ENCODE measurements at places on chromosomes 1 and 21.

DNA sequence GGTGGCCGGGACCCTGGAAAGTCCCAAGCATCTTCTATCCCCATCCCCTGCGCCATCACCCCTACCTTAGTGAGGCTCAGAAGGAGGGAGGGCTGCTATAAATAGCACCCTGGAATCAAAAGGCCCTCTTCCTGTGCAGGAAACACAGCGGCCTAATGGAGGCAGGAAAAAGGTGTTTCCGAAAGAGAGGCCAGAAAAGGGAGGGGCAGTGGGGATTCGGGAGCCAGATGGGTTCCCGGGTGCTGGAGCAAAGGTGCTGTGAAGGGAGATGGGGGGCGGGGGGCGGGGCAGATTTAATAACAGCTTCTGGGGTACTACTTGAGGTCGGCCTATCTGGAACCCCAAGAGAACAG is 16.6 kb downstream of the NAV1 start:
- no peak for DNase-seq

GRCh38 chr1:38296047-38296446 is 249.5 kb upstream of the POU3F1 start:
- DNase-seq: no peak

GRCh38 chr1:44654621-44655187 is 19.6 kb downstream of the TMEM53 start:
- no peak for DNase-seq

DNA sequence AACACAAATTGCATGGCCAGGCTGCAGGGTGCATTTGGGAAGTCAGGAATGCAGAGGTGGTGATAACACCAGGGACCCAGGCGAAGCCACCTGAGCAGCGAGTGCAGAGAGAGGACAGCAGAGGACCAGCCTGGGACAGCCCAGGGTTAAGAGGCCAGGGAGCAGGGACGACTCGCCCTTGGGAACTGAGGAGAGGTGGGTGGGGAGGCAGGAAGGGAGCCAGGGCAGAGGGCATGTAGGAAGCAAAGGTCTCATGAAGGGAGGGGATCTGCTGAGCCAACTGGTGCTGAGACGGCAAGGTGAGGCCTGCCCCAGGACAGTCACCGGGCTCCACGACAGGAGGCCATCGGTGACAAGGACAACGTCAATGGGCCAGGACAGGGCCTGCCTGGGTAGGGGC is 16.4 kb downstream of the KIF17 start:
- no peak for DNase-seq

DNA sequence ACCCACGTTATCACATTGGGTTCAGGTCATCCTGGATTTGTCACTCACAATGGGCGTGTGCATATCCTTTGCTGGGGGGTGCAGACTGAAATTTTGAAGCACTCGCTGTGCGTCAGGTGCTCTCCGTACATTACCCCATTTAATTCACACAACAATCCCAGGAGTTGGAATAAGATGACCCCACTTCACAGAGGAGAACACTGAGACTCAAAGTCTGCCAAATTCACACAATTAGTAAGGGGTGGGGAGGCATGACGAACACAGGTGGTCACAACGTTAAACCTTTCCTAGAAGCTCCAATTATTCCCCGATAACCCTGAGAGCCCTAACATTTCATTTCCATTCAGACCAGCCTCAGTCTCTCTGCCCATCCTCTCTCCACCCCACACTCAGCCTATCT is 3.8 kb upstream of the S100A2 start:
- DNase-seq: no peak

DNA sequence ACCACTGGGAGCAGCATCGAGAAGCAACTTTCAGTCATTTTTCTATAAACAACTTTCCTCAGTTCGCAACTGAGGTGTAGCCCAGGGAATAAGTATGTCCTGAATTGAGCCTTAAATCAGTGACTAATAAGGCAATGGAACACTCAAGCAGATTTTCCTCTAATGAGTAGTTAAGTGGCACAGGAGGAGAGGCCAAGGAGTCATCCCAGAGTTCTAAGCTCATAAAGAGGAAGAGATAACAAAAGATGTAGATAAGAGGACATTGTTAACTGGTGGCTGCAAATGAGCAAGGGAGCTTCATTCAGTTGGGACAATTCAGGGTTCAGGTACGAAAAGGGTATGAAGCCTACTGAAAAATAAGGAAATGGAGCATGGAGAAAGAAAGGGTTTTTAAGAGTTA is 64.5 kb downstream of the LRRC40 start:
- peak; percentile 5 for DNase-seq

GRCh38 chr21:38349111-38349746 is 92.4 kb downstream of the KCNJ15 start:
- DNase-seq: peak; percentile 58

DNA sequence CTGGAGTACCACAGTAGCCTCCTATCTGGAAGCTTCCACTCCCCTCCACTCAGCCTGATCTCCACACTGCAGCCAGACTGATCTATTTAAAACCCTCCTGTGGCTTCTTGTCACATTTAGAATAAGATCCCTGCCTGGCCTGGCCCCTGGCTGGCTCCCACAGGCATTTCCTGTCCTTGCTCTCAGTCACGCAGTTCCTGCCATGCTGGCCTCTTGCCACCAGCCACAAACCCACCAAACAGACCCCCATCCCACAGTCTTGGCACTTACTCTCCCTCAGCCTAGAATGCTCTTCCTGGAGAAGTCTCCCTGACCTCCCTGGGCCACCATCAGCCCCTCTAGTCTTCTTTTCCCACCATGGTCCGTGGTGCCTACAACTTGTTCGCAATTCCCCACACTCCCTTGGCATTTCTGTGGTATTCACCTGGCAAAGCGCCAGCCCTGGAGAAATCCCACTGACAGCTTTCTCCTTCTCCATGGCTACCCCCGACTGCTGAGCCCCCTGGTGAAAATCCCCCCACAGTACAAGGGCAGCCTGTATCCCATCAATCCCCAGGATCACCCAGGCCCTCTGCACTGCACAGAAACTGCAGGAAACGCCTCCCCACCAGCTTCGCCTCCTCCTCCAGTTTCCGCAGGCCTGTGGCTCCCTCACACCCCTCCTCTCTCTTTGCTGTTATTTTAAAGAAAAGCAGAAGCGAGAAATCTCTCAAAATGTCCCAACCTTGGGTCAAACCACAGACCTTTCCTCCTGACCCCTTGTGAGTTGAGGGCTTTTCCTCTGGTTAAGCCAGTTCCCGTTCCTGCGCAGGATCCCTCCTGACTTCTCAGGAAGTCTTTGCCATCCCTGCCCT is 94.5 kb downstream of the SYT2 start:
- no peak for DNase-seq

DNA sequence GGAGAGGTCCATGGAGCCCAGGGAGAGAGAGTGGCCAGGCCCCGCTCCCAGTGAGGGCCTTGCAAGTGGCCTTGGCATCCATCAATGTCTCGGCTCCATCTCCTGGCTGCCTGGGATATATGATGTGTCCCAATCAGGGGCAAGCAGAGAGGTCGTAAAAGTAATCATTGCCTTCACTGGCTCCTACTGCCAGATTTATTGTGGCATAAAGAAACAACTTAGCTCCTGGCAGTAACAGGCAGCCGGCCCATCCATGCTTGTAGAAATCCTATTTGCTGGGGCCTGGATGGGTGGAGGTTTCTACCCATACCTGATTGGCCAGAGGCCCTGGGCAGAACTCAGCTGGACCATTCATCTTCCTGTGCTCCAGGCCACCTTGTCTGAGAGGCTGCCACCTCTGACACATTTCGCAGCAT is 272.6 kb downstream of the MATN1 start:
- no peak for DNase-seq

DNA sequence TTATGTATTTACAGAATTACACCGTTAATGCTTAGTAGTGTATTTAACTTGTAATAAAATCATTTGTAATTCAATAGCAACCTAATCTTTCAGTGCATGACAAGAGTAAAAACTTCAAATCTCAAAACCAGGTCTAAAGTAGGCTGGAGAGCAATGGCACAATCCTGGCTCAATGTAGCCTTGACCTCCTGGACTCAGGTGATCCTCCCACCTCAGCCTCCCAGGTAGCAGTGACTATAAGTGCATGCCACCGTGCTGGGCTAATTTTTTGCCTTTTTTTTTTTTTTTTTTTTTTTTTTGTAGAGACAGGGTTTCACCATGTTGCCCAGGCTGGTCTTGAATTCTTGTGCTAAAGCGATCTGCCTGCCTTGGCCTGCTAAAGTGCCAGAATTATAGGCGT is 11.3 kb downstream of the IPP start:
- no peak for DNase-seq

DNA sequence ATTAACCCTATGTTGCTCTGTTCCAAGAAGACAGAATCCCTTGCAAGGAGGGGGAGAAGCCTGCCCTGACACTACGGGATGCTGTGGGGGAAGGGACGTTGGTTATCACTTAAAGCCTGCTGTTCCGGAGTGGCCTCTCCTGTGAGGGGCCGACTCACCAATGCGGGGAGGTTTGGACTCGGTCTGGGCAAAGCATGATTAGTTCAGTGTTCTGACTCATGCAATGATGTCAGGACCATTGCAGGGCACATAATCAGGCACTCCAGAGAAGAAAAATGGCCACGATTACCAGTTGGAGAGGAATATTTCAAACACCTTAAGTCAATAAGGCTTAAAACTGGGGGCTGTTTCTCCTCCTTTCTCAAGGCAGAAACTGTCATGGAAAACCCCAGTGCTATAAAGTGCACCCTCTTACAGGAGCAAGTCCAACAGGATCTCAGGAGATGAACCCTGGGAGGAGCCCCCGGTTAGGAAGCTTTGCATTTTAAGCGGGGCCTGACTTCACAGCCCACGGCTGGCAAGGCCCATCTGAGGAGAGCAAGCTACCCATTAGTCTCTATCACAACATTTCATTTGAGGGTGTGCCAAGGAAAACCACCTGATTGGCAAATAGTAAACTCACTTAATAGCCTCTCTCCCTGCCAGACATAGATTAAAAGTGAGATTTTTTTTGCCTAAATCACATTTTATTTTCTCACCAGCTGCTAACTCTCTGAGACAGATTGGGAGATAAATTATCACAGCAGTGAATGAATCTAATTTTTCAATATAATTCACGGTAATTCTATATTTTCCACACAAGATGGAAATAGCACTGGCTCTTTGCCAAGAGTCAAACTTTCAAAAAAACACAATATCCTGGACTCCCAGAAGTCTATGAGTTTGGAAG is 202.5 kb downstream of the C1orf94 start:
- no peak for DNase-seq

DNA sequence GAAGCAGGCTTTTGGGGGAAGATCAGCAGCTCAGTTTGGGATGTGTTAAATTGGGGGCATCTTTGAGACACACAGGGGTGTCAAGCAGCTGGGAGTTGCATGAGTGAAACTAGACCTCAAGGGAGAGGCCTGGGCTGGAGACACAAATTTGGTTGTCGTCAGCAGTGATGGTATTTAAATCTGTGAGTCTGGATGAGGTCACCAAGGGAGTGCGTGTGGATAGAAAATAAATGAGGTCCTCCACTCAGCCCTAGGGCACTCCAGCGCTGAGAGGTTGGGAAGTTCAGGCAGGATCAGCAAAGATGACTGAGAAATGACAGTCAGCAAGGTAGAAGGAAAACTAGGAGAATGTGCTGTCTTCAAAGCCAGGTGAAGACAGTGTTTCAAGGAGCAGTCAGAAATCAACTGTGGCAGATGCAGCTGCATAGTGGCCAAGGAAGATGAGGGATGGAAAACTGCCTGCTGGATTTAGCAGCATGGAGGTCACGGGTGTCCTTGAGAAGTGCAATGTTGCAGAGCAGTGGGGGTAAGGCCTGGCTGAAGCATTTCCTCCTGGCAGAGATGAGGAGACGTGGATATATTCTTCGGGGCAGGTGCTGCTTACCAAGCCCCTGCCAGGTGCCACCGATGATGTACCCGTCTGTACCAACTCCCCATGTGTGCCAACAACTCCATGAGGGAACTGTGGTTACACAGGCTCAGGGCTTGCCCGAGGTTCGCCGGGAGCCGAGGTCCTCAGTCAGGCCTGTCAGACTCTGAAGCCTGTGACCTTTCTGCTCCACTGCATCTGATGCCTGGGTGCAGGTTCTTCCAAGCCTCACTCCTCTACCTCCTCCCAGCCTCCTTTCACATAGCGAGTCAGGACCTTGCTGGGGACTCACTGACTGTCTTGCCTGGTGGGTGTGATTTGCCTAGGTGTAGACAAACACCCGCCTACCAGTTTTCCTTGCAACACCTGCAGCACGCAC is 11.3 kb downstream of the MAP7D1 start:
- DNase-seq: no peak

DNA sequence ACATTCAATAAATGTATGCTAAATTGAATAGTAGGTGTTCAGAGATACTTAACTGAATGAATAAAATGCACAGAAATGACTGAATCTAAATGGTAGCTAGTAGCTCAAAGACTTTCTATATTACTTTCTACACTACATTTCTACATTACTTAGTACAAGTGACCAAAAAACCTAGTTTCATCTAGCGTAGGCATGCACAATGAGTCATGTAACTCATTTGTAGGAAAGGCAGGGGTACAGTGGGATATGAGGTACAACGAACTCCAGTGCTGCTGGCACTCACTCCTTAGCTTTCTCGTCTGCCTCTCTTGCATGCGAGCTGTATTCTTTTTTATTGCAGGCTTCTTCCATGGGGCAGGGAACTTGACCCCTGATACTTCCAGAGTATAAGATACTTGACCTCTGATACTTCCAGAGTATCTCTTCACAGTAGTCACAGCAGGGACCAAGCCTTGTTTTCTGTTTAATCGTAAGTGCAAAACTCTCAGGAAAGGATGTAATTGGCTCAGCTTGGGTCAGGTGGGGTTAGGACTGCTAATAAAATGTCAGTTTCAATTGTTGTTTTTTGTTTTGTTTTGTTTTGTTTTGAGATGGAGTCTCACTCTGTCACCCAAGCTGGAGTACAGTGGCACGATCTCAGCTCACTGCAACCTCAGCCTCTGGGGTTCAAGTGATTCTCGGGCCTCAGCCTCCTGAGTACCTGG is 4.9 kb upstream of the ATP2B4 start:
- no peak for DNase-seq

DNA sequence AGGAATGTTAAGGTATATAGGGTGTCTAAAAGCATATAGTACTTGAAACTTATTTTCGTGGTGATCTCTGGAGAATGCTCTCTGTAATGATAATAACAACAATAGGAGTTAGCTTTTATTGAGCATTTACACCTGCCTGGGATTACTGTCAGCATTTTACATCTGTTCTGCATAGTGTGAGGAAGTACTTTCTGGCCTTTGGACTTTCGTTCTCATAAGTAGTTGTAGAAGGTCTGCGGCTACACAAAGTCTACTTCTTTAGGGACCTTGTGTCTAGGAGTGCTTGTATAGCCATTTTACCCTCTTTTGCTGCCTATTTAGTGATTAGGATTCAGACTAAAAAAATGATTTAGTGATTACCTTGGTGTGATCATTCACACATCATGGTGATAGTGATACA is 103.6 kb upstream of the GPR52 start:
- no peak for DNase-seq

All from SK-N-DZ (cell line).